ENCODE measurements at places on chromosomes 5 and 9. TPM values are rescaled to one million over a fixed set of nuclear protein-coding genes. Genes with fewer than 3 reads are reported as not detected.

DNA sequence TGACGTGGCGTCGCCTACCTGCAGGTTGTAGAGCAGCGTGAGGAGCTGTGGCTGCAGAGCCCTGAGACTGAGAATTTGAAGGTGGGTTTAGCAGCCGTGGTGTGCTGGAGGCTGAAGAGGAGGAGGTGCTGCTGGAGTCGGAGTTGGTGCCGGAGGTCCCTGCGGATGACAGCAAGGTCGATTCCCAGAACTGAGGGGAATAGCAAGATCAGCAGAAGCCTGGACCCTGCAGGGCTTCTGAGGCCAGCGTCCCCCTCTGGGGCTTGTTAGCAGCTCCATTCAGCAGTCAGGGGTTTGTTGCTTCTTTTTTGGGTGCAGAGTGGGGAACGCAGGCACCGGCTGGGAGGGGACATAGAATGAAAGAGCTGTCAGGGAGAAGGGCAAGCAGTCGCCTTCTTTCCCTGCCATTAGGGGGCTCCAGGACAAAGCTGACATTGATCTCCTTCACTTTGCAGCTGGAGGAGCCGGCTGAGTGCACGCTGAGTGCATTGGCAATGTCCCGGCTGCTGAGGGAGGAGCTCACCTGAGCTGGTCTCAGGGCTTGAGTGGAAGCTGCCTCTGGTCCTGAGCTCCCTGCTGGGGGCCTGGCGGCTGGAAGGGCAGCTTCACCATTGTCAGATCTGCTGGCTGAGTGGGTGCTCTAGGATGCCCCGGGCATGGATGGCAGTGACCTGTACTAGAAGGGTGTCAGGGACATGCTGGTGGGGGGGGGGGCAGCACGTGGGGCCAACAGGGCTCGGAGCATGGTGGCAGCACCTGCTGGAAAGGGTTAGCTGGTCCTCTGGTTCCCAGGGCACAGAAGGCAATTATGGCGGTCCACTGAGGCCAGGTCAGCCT, 20.8 kb downstream of the OBP2B start:
- DNase-seq: no peak

- DNase-seq: peak; percentile 56
These were observed 69.4 kb upstream of the MEF2C start for GRCh38 chr5:88952344-88952743.

DNA sequence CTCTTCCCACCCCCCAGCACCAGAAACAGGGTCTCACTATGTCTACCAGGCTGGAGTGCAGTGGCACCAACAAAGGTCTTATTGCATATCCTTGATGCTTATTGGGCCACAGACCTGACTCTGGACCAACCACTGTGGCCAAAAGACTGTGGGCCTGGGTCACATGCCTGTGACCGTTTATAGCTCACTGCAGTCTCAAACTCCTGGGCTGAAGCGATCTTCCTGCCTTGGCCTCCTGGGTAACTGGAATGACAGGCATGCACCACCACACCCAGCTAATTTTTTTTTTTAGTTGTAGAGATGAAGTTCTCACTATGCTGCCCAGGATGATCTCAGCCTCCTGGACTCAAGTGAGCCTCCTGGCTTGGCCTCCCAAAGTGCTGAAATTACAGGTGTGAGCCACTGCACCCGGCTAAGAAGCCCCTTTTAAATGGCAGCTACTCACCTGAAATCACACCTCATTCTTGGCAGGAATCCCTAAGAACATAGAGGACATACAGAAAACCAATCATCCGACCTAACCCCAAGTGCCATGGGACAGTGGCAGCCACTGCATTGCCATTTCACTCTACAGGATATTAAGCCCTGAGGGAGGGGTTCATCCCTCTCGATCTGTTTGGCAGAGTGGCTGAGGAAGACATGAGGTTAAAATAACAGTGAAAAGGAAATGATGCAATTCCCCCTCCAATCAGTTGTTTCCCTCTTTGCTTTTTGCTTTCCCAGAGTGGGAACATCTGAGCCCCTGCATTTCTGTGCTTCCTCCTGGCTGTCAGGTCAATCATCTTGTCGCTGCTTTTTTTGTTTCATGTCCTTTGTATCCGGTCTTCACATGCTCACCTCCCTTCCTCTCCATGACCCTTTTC, 74.6 kb downstream of the LRRC70 start:
- DNase-seq: no peak

DNA sequence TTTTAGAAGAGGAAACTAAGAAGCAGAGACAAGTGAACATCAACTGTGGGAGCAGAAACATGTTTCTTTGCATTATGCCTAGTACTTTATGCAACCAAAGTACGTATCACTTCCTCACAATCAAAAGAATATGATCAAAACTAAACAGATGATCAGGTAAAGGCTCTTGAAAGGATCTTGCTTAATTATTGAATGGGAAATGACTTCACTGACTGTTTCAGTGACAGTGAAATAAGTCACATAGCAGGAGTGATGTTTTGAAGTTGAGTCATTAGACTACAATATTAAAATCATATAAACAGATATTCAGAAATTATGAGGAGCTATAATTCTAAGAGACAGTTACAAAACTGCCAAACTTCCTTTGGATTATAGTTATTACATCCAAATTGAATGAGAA, 527.3 kb downstream of the MTRR start:
- no peak for DNase-seq

- no peak for DNase-seq
These were observed 9.1 kb downstream of the UNC5A start for GRCh38 chr5:176819476-176819875.

DNA sequence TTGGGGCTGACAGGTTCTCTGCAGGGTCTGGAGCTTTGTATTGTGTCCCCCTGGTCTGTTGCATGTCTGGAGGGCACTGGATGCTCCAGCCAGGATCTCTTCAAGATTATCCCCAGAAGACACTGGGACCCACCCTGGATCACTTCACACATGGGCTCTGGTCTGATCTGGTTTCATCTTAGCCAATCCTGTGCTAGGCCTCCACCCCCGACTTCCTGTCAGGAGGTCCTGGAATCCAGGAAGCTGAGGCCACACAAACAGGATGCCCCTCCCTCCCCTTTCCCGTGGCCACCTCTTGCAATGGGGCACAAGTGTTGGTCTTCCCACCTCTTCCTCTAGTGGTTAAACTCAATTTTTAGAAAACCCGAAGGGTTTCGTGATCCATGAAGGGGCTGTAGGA, 242.6 kb upstream of the MVB12B start:
- no peak for DNase-seq

GRCh38 chr9:3495855-3496254, 29.9 kb downstream of the RFX3 start:
- no peak for DNase-seq

Gene THBS4
- total RNA-seq: 1.5 TPM
